ENCODE measurements at places on chromosomes 7 and 10.
A peak's percentile ranks its signal among the peaks of the same experiment; 100 is the strongest.

DNA sequence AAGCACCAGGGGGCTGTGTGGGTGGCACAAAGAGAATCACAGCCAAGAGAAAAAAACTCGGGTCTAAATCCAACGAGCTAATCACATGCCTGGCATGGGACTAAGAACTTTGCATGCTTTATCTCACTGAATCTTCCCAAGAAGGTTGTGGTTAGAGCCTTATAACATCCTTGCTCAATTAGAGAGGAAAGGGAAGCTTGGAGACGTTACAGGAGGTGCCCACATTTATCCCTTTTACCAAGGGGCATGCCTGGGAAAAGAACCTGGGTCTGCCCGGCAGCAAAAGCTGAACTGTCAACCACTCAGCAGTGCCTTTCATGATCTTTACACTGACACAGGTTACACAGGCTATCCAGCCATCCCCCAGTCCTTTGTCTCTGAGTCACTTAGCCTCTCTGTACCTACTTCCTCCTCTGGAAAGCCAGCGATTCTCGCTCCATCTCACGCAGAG is 190.1 kb downstream of the PRPF18 start:
- no peak for DNase-seq

DNA sequence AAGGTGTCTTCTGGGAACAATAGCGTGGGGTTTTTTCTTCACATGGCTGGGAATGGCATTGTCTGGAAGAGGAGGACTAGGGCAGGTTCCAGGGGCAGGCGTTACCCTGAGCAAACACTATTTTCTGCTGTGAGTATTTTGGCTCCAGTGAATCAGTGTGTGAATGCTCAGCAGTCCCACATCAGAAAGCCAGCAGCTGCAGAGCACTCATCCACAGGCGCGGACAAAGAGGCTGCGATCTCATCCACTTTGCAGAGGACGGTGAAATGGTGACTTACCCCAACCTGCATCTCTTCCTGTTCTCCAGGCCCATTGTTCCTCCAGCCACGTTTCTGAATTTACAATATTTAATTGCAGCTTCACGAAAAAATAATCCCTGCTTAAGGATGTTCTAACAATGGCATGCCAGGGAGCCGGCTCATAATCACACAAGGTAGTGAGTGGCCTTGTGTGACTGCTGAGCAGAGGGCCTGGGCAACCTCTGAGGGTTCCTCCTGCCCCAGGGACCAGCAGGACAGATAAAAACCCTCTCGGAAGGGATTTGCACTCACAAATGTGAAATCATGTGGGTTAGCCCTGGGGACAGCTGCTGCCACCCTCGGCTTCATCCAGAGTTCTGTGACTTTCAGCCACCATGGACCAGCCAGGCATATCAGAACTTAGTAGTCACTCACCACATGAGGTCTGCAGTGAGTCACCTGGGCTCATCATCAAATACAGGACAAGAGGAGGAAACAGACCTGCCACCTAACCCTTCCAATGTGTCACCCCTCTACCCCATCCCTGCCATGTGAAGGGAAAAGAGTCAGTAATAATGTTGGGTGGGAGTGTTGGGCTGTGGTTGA is 65.0 kb upstream of the EN2 start:
- no peak for DNase-seq

DNA sequence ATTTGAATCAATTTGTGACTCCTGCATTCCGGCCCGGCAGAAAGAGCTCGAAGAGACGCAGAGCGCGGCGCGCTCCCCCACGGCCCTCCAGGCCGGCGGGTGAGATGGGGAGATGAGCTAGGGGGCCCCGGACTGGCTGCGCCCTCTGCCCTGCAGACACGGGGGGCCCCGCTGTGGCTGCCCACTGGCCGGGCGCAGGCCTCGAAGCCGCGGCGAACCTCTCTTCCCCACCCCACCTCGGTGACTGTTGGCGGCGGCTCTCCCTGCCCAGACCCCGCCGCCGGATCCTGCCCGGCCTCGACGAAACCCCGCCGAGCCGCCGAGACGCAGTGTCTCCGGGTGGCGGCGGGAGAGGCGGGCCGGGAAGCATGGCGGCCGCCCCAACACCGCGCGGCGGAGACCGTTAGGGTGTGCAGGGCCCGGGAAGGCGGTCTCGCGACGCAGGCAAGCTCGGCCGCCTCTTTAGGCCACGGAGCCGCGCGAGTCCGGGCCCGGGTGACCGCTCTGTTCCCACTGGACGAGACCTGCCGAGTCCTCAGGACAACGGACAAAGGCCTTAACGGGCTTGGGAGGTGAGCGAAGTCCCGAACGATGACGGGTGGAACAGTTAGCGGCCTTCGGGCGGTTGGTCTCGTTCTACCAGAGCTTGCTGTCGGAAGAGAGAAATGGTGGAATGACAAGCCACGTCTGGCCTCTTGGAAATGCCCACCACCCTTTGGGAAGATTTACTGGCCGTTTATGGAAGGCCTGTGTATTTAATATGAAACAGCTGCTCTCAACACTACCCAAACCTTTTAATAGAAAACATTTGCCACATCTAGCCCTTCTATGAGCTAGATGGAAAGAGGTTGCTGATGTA is 24.3 kb downstream of the NUP42 start:
- DNase-seq = no peak

- peak; percentile 71 for DNase-seq
These were observed 82.6 kb downstream of the PRKG1 start for GRCh38 chr10:51156926-51157325.

DNA sequence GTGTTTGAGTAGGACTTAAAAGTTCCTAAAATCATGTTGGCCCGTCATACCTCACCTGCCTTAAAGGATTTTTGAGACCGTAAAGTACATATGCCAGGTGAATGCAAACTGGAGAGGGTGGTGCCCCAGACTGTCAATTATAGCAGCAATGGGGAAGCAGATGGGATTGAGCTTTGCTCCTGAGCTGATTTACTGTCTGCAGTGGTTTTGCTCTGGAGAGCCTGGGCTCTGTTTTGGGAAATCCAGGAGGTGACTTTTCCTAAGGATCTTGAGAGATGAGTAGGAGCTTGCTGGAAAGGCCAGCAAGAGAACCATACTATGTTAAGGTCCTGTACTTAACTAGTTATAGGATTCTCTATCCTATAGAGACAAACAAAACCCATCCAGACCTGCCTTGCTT is 43.0 kb downstream of the COL13A1 start:
- DNase-seq = no peak

DNA sequence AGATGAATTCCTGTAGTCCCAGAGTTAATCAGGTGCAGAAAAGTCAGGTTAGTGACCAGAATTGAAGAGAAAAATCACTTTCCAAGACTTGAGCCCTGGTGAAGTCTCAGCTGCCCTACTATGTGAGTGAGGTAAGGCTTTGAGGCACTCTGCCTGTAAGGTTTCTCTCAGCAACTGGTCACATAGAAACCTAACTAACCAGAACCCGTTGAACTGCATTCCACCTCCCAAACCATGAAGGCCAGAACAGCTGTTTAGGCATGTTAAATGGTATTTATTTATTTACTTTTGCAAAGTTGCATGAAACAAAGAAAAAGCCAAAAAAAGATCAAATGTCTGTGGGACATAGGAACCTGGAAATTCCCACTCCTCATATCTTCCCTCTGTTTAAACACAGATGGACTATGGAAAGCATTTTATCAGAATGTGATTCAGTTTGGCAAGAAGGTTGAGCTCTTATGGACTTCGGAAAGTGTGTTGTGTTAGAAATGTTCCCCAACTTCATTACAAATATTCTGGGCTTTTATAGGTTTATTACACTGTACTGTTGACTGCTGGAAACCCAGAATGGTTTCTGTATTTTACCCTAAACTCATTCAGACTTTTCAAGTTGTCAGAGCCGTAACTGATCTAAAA is 12.8 kb upstream of the GPR85 start:
- no peak for DNase-seq

GRCh38 chr10:89679986-89680385 is 21.4 kb upstream of the KIF20B start:
- DNase-seq = no peak

DNA sequence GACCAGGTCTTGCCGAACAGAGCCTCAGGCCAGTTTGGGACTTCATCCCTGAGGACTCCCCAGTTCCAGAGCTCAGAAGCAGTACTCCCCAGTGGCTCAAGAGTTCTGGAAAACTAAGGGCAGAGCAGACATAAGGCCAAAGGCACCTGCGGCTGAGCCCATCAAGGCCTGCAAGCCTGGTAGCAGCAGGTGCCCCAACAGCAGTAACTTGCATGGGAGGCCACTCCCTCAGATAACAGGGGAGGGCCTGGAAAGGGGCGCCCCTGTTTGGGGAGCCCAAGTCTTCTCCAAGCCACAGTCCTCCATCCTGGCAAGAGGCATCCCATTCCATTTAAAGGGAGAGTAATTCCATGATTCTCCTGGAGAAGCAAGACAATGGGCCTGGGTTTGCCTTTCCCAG is 13.0 kb downstream of the POLL start:
- DNase-seq = no peak

- no peak for DNase-seq
These were observed 186.6 kb upstream of the INHBA start for GRCh38 chr7:41889472-41889871.

DNA sequence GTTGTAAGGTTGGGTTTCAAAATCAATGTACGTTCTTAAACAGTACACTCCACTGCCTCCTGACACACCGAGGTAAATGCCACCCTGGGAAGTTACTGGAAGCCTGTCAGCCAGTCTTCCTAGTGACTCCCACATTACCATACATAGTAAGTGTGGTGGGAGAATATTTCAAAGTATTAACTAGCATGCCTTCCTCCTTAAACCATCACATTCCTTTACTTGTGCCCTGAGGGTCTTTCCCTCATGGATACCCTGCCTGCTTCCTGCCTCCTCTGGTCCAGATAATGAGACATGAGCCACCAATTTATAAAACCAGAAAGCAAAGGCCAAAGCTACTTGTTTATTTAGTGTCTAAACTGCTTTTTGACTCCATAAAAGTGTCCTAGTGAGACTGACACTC is 23.3 kb upstream of the SORCS3 start:
- DNase-seq = no peak

DNA sequence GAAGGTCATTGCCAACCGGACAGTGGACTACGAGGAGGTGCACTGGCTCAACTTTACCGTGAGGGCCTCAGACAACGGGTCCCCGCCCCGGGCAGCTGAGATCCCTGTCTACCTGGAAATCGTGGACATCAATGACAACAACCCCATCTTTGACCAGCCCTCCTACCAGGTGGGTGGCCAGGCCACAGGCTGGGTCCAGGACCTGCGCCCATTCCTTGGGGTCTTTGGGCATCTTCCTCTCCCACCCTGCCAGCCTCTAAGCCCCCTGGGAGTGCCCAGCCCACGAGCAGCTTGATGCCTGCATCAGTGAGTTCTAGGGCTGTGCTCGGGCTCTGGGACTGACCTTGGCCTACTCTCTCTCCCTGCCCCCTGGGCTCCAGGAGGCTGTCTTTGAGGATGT is 25.8 kb upstream of the VSIR start:
- DNase-seq = no peak

- no peak for DNase-seq
These were observed 243.0 kb downstream of the WDR37 start for GRCh38 chr10:1299041-1299726.

DNA sequence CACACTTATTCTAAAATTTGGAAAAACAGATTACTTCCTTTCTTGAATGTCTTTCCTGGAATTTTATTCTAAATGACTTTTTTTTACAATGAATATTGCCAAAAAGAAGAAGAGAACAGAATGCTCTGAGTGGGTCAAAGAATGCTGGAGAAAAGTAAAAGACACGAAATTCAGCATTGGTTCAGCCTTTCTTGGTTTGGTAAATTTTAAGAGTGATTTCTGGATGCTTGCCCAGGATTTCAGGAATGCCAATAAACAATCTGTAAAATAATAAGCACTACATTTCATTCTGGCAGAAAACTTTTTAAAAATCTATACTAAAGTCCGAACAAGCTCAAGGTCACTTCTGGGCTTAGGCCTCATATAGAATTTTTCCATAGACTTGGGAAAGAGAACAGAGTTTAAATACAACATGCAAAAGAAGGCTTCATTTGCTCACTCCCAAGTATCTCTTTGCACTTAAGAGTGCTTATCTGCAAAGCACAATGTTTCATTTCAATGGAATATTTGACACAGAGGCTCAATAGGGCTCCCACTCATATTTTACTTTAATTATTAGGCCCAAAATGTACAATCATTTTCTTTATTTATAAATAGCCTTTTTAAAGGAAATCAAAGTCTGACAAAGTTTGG is 359.5 kb upstream of the ANKRD30A start:
- no peak for DNase-seq

- no peak for DNase-seq
These were observed 33.1 kb downstream of the CACNA2D1 start for GRCh38 chr7:82410461-82410860.

GRCh38 chr10:776772-777171 is 87.3 kb upstream of the DIP2C start:
- no peak for DNase-seq

DNA sequence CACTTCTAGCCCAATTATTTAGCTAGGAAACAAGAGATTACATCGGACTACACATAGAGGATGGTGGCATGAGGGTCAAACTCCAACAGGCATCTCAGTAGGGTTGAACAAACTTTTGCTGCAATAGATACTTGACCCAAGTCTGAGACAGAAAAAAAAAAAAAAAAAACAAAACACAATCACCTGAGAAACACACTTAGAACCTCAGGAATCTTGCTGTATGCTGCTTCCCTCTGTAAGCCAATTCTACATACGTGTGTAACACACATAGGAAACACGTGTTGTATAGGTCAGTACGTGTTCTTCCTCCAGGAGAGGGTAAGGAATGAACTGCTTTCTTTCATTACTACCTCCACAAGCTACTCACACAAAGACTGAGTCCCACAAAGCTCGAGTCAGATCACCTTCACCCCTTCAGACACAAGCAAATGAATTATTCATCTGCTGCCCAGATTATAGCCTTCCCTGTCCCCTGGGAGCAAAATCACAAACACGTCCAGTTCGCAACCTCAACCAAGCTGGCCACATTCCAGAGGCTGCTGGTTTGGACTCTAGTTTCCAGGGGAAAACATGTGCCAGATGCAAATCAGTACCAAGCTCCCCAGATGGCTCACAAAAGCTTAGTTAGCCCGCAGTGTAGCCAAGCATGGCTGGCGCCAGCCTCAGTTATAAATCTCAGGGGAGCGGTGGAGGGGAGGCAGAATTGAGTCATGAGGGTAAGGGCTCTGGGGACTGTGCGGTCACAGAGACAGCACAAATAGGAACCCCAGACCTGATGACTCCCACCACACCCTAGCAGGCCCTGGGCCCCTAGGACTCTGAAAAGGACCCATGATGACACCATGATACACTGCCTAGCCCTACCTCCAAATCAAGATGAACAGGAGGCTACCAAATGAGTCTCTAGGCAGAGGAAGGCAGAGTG is 15.1 kb downstream of the PSAP start:
- DNase-seq = peak; percentile 86

- DNase-seq = no peak
These were observed 262.8 kb downstream of the FGFR2 start for GRCh38 chr10:121335386-121335925.
